Activated CD8-positive, alpha-beta memory T cell treated with anti-CD3 and anti-CD28 coated beads for 4 hours (primary cell): ENCODE measurements at places on chromosomes 13 and 19.

GRCh38 chr13:93244141-93244917 lies 17.7 kb downstream of the GPC6 start:
- no peak for DNase-seq

GRCh38 chr13:20425819-20426219 lies 99.8 kb downstream of the CRYL1 start:
- no peak for DNase-seq

- no peak for DNase-seq
These were observed 855.1 kb downstream of the SLITRK5 start for GRCh38 chr13:88526186-88526852.

DNA sequence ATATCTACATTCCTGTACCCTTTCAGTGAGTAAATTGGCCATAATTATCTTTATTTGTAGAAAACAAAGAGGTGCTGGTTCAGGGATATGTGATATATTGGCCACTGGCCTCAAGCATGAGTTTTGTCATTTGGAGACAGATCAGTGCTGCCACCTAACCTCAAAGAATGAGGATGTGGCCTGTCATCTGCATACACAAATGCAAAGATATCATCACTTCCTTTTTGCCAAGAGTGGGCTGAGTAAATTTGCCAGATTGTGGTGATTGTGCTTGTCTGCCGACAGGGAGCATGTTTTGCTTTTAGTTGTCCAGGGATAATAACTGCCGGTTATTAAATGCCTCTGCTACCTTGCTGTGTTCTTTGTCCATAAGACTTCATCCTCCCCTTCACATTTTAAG lies 44.2 kb downstream of the WASF3 start:
- DNase-seq = no peak

GRCh38 chr19:35942235-35942634 lies 6.1 kb downstream of the LRFN3 start:
- DNase-seq = no peak

- no peak for DNase-seq
These were observed 50.9 kb upstream of the TPM4 start for GRCh38 chr19:16025108-16026101.

DNA sequence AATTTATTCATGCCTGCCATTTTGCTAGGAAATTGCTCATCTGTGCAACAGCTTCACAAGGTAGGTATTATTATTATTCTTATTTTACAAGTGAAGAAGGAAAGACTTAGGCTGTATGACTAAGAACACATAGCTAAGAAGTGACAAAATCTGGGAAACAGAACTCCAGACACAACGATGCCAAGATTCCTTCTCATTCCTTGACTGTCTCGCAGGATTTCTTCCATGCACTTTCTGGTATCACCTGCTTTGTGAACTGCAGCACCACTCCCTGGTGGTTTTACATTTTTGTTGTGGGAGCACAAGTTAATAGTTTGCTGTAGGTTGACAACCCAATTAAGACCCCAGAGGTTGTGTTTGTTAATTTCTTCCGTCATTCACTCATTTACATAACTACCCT lies 188.5 kb downstream of the LACC1 start:
- no peak for DNase-seq

- DNase-seq = no peak
These were observed 32.3 kb downstream of the COL4A1 start for GRCh38 chr13:110274687-110275086.

- no peak for DNase-seq
These were observed 209.6 kb downstream of the VWA8 start for GRCh38 chr13:41751277-41751676.

- DNase-seq = no peak
These were observed 44.2 kb upstream of the RNF113B start for GRCh38 chr13:98221234-98221633.

DNA sequence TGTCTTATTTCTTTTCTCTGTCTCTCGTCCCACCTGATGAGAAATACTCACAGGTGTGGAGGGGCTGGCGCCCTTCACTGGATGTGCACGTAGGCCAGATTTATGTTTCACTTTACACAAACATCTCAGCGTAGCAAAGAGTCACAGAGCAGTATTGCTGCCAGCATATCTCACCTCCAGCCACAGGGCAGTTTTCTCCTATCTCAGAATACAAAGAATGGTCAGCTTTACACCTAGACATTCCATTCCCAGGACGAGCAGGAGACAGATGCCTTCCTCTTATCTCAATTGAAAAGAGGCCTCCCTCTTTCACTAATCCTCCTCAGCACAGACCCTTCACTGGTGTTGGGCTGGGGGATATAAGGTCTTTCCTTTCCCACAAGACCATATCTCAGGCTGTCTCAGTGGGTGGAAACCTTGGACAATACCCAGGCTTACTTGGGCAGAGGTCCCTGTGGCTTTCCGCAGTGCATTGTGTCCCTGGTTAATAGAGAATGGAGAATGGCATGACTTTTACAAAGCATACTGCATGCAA lies 7.2 kb upstream of the ZNF611 start:
- no peak for DNase-seq

GRCh38 chr13:74715718-74716117 lies 581.5 kb upstream of the KLF12 start:
- no peak for DNase-seq

- DNase-seq = no peak
These were observed 59.4 kb upstream of the TSHZ3 start for GRCh38 chr19:31408460-31409124.

DNA sequence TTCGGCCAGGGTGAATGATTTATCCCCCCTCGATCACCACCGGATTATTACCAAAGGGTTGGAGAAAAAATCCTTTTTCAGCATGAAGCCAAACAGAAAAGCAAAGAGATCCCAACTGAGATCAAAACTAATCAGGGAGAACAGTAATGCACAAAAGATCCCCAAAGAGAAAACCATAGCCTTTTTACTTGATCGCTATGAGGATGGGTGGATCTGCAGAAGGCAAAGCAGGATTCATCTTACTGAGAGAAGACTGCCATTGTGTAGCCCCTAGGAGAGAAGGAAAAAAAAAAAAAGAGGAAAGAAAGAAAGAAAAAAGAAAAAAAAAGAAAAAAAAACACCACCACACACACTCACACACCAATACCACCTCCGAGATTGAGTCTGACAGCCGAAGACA lies at the start of gene FGF14:
Gene FGF14, minus strand, starts transcription at position 283 of the 400 bp plus-strand sequence.
- DNase-seq = no peak

GRCh38 chr19:48962029-48962848 lies 2.9 kb upstream of the FTL start:
- no peak for DNase-seq

DNA sequence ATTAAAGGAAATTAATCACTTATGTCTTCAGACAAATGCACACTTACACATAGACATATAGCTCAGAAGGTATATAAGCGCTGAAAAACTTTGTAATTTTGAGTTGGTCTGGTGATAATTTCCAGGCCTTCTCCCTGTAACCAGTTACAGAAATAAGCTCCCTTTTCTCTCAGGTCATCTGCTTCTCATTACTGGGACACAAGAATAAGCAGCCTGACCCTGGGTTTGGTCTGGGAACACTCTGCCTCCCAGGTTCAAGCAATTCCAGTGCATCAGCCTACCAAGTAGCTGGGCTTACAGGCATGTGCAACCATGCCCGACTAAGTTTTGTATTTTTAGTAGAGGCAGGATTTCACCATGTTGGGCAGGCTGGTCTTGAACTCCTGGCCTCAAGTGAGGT lies 274.5 kb downstream of the LMO7 start:
- no peak for DNase-seq

DNA sequence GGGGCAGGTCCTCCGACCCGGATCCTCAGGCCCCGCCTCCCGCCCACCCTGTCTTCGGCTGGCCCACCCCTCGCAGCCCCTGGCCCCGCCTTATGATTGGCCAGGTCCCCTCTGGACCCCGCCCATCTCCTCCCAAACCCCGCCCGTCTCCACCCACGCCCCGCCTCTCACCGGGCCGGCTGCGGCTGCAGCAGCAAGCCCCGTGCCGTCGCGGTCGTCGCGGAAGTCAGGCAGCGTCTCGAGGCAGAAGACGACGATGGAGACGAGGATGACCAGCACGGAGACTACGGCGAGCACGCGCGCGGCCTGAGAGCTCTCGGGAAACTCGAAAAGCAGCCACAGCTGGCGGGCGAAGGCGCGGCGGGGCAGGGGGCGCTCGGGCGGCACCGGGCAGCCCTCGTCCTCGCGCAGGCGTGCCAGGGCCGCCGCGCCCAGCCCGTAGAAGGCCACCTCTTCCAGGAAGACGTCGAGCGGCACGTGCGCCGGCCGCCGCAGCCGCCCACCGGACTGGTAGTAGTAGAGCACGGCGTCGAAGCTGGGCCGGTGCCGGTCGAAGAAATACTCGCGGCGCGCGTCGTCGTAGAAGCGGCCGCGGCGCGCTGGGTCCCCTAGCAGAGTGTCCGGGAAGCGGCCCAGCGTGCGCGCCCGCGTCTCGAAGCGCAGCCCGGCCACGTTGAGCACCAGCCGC lies 495 bp downstream of the KCNA7 start:
- DNase-seq = no peak

- DNase-seq = no peak
These were observed 153.2 kb downstream of the USP12 start for GRCh38 chr13:27018344-27018861.

DNA sequence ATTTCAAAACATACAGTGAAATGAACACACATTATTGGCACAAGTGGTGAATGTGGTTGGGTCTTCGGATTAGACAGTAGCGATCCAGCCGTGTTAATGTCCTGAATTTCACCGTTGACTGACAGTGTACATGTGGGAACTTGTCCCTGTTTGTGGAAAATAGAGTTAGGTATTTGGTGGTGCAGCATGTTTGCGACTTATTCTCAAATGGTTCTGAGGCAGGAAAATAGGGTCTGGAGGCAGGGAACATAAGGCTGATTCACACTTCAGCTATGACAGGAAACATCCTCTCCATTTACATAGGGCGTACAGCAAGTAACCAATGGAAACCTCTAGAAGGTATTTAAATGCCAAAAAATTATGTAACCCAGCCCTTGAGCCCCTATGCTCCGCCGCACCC lies 4.2 kb downstream of the LGALS7B start:
- DNase-seq = no peak

GRCh38 chr19:15087182-15087581 lies 5.2 kb downstream of the OR1I1 start:
- DNase-seq = no peak

DNA sequence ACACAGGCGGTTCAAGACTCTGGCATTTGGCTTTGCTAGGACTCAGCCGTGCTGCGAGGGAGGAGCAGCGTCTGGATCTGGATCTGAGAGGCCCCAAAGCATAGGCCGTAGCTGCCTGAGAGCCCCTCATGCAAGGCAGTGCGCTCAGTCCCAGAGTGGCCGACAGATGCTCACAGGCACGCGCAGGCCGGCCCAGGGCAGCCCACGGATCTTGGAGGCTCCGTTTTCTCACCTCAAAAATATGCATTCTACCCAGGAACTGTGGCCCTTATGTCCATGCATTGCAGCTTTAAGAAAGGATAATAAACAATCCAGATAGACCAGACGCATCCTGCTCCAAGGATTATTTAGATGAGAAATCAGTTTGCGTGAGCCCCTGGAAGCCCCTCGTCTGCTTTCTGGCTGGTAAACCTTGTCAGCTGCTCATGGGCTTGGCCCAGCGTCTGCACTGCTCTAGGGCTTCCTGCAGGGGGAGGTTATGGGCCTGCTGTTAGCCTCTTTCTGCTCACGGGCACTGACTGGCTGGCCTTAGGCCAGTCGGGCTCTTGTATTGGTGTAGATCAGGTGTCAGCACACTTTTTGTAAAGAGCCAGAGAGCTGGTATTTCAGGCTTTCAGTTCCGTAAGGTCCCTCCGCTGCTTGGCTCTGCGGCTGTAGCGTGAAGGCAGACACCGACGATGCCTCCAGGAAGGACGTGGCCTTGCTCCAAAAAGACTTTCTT lies 24.2 kb downstream of the TEX29 start:
- no peak for DNase-seq

DNA sequence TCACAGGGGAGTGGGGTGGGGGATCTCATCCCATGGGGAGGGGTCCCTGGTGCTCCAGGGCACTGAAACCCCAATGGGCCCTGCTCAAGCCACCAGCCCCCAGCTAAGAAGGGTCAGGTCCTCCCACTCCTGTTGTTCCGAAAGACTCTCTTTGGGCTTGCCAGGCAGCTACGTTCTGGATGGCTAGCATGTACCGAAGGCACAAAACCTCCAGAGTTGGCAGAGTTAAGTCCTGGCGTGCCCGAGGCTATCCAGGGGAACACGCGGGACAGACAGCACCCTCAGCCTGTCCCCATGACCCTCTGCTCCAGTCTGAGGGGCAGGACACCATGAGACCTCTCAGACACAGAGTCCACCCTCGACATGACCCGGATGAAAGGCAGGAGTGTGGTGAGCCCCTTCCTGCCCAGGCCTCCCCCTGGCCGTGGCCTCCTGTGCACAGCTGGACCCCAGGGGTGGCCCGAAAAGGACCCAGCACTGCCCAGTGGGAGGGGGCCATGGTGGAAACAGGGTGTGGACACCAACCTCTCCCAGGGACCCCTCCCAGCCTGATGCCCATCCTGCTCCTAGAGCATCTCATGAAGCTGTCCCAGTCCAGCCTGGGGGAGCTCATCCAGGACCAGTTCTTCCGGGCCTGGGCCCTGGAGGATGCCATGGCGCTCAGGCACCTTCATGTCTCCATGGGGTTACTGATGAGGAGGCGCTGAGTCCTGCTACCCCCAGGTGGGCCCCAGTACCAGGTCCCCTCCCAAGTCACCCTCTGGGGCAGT lies 53.0 kb upstream of the TPM4 start:
- no peak for DNase-seq

DNA sequence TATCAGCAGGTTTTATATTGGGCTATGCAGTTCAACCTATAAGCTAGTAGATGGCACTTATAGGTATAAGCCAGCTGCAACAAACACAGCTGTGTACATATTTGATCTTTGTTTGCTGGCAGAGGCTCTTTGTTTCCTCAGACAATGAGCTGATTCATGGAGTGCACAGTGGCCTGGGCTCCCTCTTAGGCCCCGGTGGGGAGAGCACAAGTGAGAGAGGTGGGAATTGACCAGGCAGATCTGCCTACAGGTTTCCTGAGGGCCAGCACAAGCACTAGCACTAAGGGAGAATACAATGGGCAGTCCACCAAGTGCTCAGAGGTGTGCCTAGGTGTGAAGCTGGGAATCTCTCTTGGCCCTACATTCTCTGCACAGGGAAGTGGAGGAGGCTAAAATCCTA lies 1390.7 kb downstream of the SLITRK5 start:
- DNase-seq = no peak

DNA sequence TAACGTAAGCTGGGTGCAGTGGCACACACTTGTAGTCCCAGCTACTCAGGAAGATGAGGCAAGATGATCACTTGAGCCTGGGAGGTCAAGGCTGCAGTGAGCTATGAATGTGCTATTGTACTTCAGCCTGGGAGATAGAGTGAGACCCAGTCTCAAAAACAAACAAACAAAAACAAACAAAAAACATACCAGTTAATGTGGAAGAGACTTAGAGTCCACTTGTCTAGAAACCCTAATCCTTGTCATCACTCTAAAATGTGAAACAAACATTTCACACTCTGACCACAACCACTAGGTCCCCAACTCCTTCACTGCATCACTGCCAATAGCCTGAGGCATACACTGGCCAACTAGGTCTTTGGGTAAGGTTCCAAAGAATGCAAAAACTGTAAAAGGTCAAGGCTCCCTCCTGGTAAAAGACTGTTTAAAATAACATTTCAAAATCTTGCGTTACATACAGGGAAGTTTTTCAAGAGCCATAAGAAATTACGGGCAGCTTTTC lies 28.6 kb upstream of the CYP2B6 start:
- no peak for DNase-seq
